ENCODE measurements at places on chromosomes 16 and 17.

DNA sequence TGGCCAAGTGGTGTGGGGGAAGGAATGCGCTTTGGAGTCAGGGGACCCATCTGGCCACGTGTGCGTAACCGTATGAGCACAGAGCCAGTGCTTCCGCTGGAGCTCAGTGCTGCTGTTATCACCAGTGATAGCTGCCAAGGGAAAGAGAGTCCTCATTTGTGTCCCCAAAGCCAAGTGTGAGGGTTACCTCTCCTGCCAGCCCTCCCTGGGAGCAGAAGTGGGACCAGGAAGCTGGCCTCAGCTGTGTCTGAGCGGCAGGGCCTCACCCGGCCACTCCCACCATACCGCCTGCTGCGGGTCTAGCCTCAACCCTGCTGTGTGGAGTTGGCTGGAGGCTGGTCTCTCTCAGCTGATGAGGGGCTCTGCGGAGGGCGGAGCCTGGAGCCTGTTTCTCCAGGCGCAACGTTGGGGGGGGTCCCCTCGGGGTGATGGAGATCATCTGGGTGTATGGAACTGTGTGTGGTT lies 44.5 kb downstream of the MEAK7 start:
- DNase-seq: no peak

- DNase-seq: no peak
These were observed 673.7 kb downstream of the CDH8 start for GRCh38 chr16:61362585-61362984.

- peak; percentile 43 for DNase-seq
These were observed 789 bp downstream of the CSNK1D start for GRCh38 chr17:82272495-82273326.

DNA sequence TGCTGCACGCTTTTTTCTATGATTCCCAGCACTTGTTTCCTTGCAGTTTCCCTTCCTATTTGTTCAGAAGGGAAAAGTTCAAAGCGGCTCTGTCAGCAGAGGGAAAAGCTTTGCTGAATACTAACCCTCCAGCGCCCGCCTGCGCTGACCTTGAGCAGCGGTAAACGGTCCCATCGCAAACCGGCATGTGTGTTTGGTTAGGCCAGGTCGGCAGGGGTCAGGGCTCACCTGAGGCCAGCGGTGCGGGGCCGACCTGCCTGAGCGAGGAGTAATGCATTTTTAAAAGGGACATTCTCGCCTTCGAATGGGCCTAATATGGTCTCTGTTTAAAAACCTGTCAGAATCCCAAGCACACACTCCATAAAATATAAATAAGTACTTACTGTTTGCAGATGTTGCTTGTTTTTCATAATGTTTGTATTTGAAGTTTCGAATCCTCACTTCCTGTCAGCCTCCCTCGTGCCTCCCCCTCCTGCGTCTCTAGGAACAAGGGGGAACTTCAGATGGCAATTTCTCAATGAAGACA lies 110.1 kb downstream of the IRX3 start:
- DNase-seq: no peak

GRCh38 chr16:57801809-57802340 lies 416 bp downstream of the KIFC3 start:
- no peak for DNase-seq

- DNase-seq: no peak
These were observed 15.4 kb downstream of the VASN start for GRCh38 chr16:4386951-4387565.

GRCh38 chr16:7270823-7271222 lies 61.8 kb upstream of the RBFOX1 start:
- no peak for DNase-seq

DNA sequence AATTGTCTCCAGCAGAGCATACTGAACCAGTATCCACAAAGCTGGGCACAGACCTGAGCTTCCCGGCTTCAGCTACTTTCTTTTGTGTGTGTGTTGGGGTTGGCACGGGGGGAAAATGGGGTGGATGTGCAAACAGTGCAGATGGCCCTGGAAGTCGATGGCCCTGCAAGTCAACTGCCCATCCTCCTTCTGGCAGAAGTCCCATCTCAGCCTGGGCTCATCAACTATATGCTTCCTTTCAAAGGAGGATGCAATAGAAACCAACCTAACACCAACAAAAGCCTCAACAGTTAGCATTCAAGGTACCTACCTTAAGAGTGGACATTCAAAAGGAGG lies 55.7 kb downstream of the SOX9 start:
- DNase-seq: no peak

DNA sequence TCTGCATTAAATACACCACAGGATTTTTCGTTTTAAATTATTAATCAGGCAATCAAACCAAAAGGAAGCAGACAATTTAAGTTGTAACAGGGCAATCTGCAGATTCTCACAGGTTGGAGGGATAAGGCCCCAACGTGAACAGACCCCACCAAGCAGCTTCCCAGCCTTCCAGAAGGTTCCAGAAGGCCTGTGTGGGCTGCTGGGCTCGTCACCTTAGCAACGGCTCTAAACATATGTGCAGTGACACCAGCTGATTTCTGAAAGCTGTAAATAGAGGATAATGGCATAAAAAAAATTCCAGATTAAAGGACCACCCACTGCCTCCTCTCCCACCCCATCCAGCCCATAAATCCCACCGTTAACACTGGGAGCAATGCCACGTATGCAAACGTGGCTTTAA lies 123.8 kb downstream of the ZNF778 start:
- no peak for DNase-seq

DNA sequence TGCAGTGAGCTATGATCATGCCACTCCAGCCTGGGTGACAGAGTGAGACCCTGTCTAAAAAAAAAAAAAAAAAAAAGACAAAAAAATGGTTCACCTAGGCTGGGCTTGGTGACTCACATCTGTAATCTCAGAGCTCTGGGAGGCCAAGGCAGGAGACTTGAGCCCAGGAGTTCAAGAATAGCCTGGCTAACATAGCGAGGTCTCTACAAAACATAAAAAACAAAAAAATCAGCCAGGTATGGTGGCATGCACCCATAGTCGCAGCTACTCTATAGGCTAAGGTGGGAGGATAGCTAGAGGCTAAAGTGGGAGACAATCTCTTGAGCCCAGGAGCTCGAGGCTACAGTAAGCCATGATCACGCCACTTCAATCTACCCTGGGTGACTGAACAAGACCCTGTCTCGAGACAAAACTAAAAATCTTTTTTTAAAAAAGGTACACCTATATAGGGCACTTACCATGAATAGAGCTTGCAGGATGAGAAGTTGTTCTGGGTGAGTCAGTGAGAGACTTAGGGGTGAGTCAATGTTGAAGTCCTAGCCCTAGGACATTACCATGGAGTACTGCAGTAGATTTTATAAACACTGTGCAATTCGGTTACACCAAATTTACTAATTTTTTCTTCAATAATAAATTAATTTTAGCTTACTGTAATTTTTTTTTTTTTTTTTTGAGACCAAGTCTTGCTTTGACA lies 19.0 kb downstream of the USP32 start:
- DNase-seq: peak; percentile 20

DNA sequence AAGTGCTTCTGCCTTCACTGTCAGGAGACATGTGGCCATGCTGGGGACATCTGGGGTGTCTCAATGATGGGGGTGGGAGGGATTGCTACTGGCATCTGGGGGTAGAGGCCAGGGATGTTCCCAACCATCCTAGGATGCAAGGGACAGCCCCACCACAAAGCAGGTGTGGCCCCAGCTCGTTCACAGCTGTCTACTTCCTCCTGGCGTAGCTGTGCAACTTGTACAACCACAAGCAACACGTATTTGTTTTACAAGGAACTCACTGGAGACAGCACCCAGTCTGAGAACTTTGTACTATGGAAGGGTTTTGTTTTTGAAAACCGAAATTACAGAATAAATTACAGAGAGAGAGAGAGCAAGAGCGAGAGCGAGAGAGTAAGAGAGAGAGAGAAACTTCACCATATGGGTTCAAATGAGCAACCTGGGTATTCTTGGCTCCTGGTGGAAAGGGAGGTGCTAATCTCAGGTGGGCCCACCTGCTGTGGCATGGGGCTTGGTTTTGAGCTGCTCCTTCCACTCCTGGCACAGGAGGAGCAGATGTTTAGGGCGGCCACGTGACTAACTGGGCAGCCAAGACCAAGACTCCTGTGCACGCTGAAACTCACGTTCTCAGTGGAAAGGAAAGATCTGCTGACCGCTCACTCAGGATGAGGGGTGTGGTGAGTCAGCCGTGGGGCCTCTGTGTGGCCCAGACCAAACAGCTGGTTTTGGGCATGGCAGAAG lies 17.5 kb upstream of the TNFRSF13B start:
- DNase-seq: peak; percentile 88

DNA sequence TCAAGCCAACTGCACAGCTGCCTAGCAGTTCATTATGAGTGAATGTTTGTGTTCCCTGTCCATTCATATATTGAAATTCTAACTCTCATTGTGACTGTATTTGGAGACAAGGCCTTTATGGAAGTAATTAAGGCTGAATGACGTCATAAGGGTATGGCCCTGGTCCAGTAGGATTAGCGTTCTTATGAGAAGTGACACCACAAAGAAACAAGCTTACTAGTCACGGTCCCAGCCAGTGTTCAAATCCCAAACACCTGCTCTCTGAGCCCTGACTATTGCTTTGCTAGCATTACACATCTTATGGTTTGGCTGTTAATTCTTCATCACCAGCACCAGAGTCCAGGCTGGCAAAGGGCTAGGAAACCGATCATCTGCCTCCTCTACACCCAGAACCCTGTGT lies 2.2 kb downstream of the ZNF668 start:
- DNase-seq: peak; percentile 31

All from GM12865 (cell line).